Suprapubic skin (tissue), 4 donors: ENCODE measurements at places on chromosomes 6 and 20. TPM values are rescaled to one million over a fixed set of nuclear protein-coding genes. Genes with fewer than 3 reads are reported as not detected.

MROH8 gene
- total RNA-seq: 0.83 TPM

DNA sequence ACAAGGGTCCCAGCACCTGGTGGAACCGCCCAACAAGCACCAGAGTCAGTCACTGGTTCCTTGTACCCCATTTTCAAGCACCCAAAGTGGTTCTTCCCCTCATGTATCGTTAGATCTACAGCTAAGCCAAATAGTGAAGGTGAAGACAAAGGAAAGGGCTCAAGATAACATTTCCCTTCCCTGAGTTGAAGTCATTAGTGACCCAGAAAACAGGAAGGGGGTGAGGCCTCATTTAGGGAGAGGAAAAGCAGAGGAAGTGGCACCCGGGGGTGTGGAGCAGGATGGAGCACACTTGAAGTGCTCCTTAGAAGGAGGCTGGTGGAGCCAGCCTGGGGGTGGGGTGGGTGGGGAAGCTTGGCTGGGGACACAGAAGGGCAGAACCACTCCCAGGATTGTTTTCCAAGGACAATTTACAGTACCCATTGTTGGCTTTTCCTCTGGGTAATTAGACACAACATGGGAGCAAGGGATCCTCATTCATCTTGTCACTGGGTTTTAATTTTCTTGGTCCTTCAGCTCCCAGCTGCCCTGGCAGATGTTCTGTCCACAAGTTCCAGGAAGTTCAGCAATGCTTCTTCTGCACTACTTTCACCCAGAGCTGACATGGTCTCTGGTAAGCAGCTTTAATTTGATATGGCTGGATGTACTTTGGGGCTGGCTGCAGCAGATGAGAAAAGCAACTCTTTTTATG, 73.3 kb upstream of the CD93 start:
- no peaks in the 10 kb centered on the region for H3K27me3 ChIP-seq
- DNase-seq: no peak
- no peak overlapping the region for H3K27ac ChIP-seq
- no peak overlapping the region for H3K4me3 ChIP-seq

- H3K36me3 ChIP-seq: no peaks in the 10 kb centered on the region
- no peak for DNase-seq
- H3K27ac ChIP-seq: no peak overlapping the region
- no peaks in the 10 kb centered on the region for H3K4me1 ChIP-seq
Observed at GRCh38 chr20:1684872-1685271, 27.3 kb upstream of the SIRPG start.

DNA sequence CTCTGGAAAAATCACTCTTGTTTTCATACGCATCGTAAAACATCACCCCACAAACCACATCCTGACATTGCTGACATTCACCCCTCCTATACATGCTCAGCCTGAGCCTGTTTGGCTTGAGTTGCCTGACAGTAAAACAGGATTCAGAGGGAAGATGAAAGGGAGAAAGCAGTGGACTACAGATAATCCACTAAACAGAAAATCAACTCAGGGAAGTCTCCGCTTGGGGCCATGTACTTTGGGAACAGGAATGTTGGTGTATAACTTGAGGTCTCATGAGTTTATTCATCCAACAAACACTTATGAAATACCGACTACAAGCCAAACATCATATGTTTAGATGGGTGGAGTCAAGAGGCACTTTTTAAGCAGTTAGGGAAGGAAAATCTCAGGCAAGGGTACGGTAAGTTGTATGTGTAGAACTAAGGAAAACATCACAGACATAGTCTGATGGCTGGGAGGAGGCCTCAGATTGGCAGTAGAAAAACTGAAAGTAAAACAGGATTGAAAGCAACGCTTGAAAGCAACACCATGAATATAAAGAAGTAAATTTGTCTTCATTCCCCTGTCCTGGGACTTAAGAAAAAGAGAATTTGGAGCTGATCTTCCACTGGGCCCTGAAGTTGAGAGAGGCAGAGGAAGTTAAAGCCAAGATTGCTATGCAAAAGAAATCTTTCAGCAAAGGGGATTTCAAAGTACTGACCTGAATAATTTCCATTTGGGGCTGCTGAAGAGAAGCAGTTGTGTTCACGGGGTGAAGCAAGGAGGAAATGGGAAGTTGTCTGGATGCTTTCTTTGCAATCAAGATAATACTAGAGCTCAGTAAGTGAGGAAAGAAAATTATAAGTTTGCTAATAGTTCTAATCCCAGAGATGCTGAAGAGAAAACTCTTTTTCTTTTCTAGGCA, 28.8 kb downstream of the PDE7B start:
- H3K27ac ChIP-seq: no peak overlapping the region
- H3K4me3 ChIP-seq: peak overlapping the region; percentile 11
- no peaks in the 10 kb centered on the region for H3K36me3 ChIP-seq
- DNase-seq: no peak
- no peaks in the 10 kb centered on the region for H3K4me1 ChIP-seq

GRCh38 chr6:10759884-10760329, 12.3 kb downstream of the TMEM14B start:
- H3K4me1 ChIP-seq: peaks cover 11% of the 10 kb centered on the region
- no peak for DNase-seq
- H3K27me3 ChIP-seq: no peaks in the 10 kb centered on the region
- H3K4me3 ChIP-seq: no peak overlapping the region
- H3K36me3 ChIP-seq: peaks cover 26% of the 10 kb centered on the region

- no peak overlapping the region for H3K4me3 ChIP-seq
- H3K4me1 ChIP-seq: no peaks in the 10 kb centered on the region
- no peak for DNase-seq
- no peak overlapping the region for H3K27ac ChIP-seq
- H3K27me3 ChIP-seq: no peaks in the 10 kb centered on the region
- peaks cover 20% of the 10 kb centered on the region for H3K36me3 ChIP-seq
Observed at GRCh38 chr6:13581700-13582229, 7.4 kb downstream of the SIRT5 start.
